ENCODE measurements at places on chromosomes 3 and 15. TPM values are rescaled to one million over a fixed set of nuclear protein-coding genes. Genes with fewer than 3 reads are reported as not detected.

Gene NRG4
- not detected for total RNA-seq

Gene P2RY12
- not detected for total RNA-seq

Gene GNAT1
- total RNA-seq = not detected

Gene GRK7
- total RNA-seq = not detected

Gene APBA2
- 30.1 TPM for total RNA-seq

Gene LRRIQ4
- 0.07 TPM for total RNA-seq

Gene CFAP161
- total RNA-seq = 0.93 TPM

Gene DAZL
- total RNA-seq = not detected

Gene ZDHHC19
- not detected for total RNA-seq

Gene CRABP1
- total RNA-seq = not detected

Gene PCSK6
- total RNA-seq = 0.07 TPM

Gene HIGD2B
- not detected for total RNA-seq

Gene CLRN1
- total RNA-seq = not detected

Gene PLA1A
- total RNA-seq = 0.13 TPM

Gene MOBP
- total RNA-seq = 0.13 TPM

Gene RLBP1
- not detected for total RNA-seq

Gene ALG1L2
- total RNA-seq = 0.27 TPM

Gene PODXL2
- 4.4 TPM for total RNA-seq

Gene SKOR1
- total RNA-seq = 0.07 TPM

Gene SEMA3G
- total RNA-seq = 9.8 TPM

Gene SHC4
- 0.53 TPM for total RNA-seq

Gene FBXO40
- total RNA-seq = not detected

Gene ROPN1
- not detected for total RNA-seq

Gene PTH1R
- total RNA-seq = not detected

Gene DZIP1L
- 13.8 TPM for total RNA-seq

Gene TLR9
- total RNA-seq = under 0.01 TPM

Gene DPPA2
- not detected for total RNA-seq

Gene CPEB1
- not detected for total RNA-seq

Gene BTLA
- not detected for total RNA-seq

Gene CASR
- total RNA-seq = not detected

Gene CD96
- not detected for total RNA-seq

Gene CLN6
- 21.3 TPM for total RNA-seq

Gene SHQ1
- total RNA-seq = 28.9 TPM

Gene CCDC39
- total RNA-seq = 0.14 TPM

Gene CCDC174
- total RNA-seq = 15.7 TPM

Gene SCAANT1
- not detected for total RNA-seq

Gene FOXL2NB
- 0.14 TPM for total RNA-seq

Gene WDR72
- total RNA-seq = not detected

Gene ADGRG7
- not detected for total RNA-seq

Gene HLTF
- total RNA-seq = 40.3 TPM

Gene TMEM89
- not detected for total RNA-seq

Gene MELTF
- total RNA-seq = 7.4 TPM

Gene SPSB4
- total RNA-seq = under 0.01 TPM

Gene SUSD5
- total RNA-seq = 0.93 TPM

Gene NGLY1
- total RNA-seq = 43.1 TPM

Gene IL17RD
- total RNA-seq = 2.5 TPM

Gene DLEC1
- total RNA-seq = 0.14 TPM

Measured in thoracic aorta endothelial cell (primary cell).